Psoas muscle (tissue), 8 donors: ENCODE measurements at places on chromosomes 4 and X.

DNA sequence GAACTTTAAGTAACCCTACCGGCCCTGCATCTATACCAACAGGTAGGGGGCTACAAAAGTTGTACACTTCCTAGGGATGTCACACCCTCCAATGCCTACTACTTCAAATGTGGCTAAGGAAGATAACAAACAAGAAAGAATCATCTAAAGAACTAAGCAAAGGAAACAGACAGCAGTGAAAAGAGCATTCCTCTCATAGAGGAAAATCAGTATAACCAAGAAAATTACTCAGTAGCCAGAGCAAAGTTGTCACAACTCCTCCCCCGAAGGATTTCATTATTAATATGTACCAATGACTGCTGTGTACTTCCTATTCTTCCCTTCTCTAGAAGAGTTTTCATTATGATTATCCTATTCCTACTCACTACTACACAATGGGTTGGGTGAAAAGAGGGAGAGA is 12.6 kb downstream of the ANKRD17 start:
- no peak for DNase-seq

DNA sequence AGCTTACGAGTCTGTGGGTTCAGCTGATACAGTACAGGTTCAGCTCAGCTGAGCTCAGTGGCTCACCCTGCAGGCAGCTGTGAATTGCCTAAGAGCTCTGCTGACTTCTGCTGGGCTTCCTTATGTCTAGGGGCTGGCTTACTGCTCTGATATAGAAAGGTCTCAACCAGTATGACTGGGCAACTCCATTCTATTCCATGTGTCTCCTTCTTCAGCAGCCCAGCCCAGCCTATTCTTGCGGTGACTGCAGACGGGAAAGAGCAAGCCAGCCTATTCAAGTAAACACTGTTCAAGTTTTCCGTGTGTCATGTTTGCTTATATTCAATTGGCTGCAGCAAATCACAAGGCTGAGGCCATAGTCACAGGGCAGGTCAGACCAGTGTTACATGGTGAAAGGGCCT is 615.4 kb upstream of the ZFP42 start:
- DNase-seq: no peak

DNA sequence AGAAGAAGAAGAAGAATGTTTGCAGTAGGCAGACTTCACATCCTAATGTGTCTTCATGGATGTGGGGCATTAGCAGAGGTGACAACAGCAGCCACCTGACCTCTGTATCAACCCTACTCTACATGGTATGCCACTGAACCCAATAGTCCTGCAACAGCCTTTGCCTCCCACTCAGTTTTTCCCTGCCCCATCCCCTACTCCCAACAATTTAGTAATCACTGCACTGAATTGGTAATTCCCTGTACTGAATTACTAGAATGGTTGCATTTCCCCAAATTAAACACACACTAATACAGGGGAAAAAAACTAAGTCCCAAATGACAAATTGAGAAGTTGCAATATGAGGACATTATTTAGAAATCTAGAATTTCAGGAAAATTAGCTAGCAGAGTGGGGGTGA is 31.4 kb upstream of the FAM241A start:
- no peak for DNase-seq

DNA sequence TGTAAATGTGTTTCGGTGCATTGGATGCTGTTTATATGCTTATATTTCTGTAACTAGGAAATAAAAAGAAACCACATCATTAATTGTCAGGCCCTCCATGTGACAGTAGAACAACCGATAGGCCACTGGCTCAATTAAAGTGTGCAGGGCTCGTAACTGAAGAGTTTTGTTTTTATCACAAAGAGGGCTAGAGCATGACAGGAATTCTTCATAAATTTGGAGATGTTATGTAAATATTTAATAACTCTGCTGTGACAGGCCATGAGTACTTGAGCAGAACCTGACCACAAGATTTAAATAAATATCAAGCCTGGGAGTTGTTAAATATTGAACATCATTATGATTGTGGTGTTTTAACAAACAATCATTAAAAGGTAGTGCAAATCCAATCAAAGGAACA is 55.9 kb downstream of the MID1 start:
- no peak for DNase-seq

DNA sequence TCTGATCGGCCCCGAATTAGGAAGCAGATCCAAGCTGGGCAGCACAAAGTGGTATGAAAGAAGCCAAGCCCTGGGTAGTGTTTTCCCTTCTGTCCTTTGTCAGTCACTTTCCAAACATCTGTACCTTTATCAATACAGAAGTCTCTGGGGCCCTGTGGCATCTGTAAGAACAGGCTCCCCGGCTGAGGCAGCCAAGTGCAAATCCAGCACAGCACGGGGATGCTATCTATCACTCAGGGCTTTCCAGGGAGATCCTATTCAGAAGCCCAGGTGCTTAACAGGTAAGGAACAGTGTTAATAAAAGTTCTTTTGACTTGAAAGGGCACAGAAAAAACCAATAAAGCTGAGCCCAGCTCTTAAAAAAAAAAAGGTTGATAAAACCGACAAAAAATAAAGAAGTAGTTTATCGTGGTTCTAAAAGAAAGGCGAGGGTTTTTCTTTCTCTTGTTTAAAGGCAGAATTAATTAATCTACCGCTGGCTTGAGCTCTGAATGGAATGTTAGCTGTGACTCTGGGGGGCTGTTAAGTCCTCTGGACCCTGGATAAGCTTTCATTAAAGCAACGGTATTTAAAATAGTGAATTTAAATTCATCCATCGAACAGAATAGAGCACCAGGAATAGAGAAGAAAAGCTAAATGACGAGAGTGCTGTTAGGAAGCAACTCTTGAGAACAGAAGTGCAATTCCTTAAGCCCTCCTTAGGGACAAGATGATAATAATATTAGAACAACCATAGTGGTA is 119.1 kb upstream of the GATB start:
- no peak for DNase-seq

GRCh38 chr4:107153956-107154355 is 117.8 kb upstream of the DKK2 start:
- no peak for DNase-seq

DNA sequence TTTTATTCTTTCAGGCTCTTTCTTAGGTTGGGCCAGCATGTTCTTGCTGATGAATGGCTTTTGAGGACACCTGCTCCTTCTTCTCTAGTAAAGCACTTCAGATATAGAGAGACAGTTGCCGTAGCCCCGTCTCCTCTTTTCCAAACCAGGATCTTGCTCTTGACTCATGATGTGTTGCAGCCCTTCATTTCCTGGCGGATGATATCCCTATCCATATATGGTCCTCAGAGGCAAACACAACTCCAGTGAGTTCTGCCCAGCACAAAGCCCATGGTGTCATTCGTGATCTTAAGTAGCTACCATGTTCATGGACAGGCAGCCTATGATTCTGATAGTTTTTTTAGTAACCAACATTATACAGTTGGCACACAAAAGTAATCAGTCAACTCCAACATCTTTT is 59.8 kb upstream of the ACSL1 start:
- DNase-seq: no peak
